ENCODE measurements at places on chromosomes 5 and 9.

- no peak for DNase-seq
These were observed 32.6 kb upstream of the SLC6A19 start for GRCh38 chr5:1168796-1169195.

DNA sequence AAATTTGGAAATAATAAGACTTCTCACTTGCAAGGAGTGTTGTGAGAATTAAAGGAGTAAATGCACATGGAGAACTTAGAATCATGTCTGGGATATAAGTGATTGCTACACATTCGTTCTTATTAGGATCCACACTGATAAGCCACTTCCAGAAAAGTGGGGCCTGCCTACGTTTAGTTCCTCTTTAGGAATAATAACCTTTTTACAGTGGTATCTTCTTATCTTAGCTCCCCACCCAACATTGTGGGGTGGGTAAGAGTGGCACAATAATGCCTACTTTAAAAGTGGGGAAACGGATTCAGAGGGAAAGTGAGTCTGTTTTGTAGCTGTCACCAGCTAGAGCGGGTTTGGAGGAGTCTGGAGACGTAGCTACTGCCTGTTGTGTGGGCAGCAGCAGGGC is 16.0 kb downstream of the DOCK2 start:
- DNase-seq: no peak

GRCh38 chr9:127366594-127366993 is 30.4 kb upstream of the SLC2A8 start:
- no peak for DNase-seq

GRCh38 chr9:24986331-24986730 is 440.6 kb upstream of the IZUMO3 start:
- DNase-seq: no peak

DNA sequence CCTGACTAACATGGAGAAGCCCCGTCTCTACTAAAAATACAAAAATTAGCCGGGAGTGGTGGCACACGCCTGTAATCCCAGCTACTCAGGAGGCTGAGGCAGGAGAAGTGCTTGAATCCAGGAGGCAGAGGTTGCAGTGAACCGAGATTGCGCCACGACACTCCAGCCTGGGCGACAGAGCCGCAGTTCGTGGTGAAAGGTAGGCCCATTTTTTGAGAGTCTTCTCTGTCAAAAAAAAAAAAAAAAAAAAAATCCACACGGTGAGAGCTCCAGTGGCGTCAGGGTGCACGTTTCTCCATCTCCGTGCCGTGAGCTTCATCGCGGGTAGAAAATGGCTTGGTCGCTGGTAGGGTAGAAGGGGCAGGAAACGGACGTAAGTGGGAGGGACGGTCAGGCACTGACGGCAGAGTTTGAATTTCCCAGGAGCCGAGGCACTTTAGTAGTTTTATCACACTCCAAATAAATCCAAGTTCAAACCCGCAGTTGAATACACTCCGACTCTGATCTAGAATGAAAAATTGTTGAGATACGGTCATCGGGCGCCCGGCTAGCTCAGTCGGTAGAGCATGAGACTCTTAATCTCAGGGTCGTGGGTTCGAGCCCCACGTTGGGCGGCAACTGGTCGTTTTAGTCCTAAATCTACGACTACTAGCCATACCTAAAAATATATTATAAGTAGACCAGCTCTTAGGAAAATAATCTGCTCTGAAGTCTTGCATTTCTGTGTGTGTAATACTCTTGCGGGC is 2.4 kb upstream of the TRIM7 start:
- DNase-seq: no peak

GRCh38 chr9:109765278-109765677 is 14.7 kb upstream of the PALM2AKAP2 start:
- DNase-seq: no peak

- no peak for DNase-seq
These were observed 163.6 kb downstream of the ZDHHC21 start for GRCh38 chr9:14529629-14530028.

DNA sequence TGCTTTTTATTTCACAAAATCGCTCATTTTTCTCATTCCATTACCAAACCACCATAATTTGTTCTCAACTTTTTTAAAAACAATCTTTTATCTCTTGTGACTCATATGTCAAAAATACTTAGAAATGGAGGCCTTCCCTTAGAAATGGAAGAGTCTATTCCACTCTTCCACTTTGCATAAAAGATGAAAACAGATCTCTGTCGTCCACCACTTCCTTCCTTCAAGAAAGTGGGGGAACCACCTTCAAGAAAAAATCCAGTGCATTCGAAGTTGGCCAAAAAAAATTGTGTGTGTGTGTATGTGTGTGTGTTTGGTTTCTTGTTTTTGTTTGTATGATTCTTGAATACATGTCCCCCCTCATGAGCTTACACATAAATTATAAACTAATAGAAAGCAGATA is 628.8 kb upstream of the DMAC1 start:
- no peak for DNase-seq

DNA sequence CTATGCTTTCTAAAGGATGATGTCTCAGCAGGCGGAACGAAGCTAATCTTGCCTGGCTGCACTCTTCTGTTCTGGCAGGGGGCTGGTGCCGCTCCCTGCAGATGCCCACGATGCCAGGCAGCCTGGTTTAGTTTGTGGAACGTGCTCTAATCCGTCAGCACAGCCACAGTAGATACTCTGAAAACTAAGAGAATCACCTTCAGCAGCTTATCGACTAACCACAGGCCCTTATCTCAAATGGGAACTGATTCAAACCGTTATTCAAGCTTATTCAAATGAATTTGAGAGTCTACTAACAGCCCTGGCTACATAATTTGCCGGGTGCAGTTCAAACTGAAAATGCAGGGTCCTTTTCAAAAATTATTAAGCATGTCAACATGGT is 246.6 kb upstream of the ANKRD55 start:
- no peak for DNase-seq

Data from GM19239 (cell line).